ENCODE measurements at places on chromosomes 6 and 20. TPM values are rescaled to one million over a fixed set of nuclear protein-coding genes. Genes with fewer than 3 reads are reported as not detected.

The SOX4 gene
- total RNA-seq = 370 TPM

The RAD21L1 gene
- total RNA-seq = not detected

The AURKA gene
- 4.8 TPM for total RNA-seq

The SRF gene
- total RNA-seq = 11.9 TPM

The METTL24 gene
- total RNA-seq = 2.5 TPM

The TFAP2D gene
- 0.47 TPM for total RNA-seq

The CASP8AP2 gene
- 55.4 TPM for total RNA-seq

The NKAPL gene
- 4.1 TPM for total RNA-seq

The EMILIN3 gene
- total RNA-seq = 3.1 TPM

The TUBB2B gene
- total RNA-seq = 4,324 TPM

The KCNK17 gene
- not detected for total RNA-seq

The PGC gene
- total RNA-seq = not detected

The BHLHE23 gene
- total RNA-seq = not detected

The BPI gene
- total RNA-seq = not detected

The PNPLA1 gene
- not detected for total RNA-seq

The SLC32A1 gene
- total RNA-seq = 6.4 TPM

The ISM1 gene
- total RNA-seq = 1.6 TPM

The TP53RK gene
- total RNA-seq = 65.8 TPM

The CDSN gene
- not detected for total RNA-seq

The KCNK16 gene
- total RNA-seq = not detected

The TRIM31 gene
- total RNA-seq = not detected

The LAMP5 gene
- total RNA-seq = 4.8 TPM

The PLN gene
- total RNA-seq = 0.47 TPM

The PRRT1 gene
- total RNA-seq = 0.78 TPM

The EPPIN gene
- not detected for total RNA-seq

The TMEM217 gene
- total RNA-seq = 1.2 TPM

The PPP1R14C gene
- total RNA-seq = 61.3 TPM

The OTOR gene
- 0.47 TPM for total RNA-seq

The STK4 gene
- 56.6 TPM for total RNA-seq

The FHL5 gene
- total RNA-seq = 1.7 TPM

The AGER gene
- total RNA-seq = 0.78 TPM

Data from occipital lobe (tissue), 3 donors.